ENCODE measurements at places on chromosomes 5 and 9. TPM values are rescaled to one million over a fixed set of nuclear protein-coding genes. Genes with fewer than 3 reads are reported as not detected.

GRCh38 chr9:136950656-136951276 is 1.3 kb upstream of the LCN12 start:
- no peaks in the 10 kb centered on the region for H3K36me3 ChIP-seq
- peak overlapping the region; percentile 97 for H3K27ac ChIP-seq
- peak overlapping the region; percentile 76 for H3K4me3 ChIP-seq

- no peak overlapping the region for H3K27ac ChIP-seq
- no peaks in the 10 kb centered on the region for H3K4me1 ChIP-seq
- no peaks in the 10 kb centered on the region for H3K36me3 ChIP-seq
- no peak for DNase-seq
Measured at GRCh38 chr9:11192993-11193392, 580.2 kb upstream of the PTPRD start.

The EMB gene
- total RNA-seq = 31.1 TPM

- peaks cover 7% of the 10 kb centered on the region for H3K27me3 ChIP-seq
- DNase-seq = no peak
- no peaks in the 10 kb centered on the region for H3K36me3 ChIP-seq
- H3K27ac ChIP-seq = peak overlapping the region; percentile 90
- H3K4me3 ChIP-seq = peak overlapping the region; percentile 80
- H3K4me1 ChIP-seq = peaks cover 20% of the 10 kb centered on the region
Measured at GRCh38 chr5:119269061-119269944, 86.5 kb upstream of the TNFAIP8 start.
